ENCODE measurements at places on chromosomes 16 and 17.
A peak's percentile ranks its signal among the peaks of the same experiment; 100 is the strongest.

GRCh38 chr17:38918916-38919315, 6.5 kb upstream of the LASP1NB start:
- no peak for DNase-seq

- no peak for DNase-seq
Measured at GRCh38 chr17:50099003-50099402, 3.9 kb downstream of the PDK2 start.

DNA sequence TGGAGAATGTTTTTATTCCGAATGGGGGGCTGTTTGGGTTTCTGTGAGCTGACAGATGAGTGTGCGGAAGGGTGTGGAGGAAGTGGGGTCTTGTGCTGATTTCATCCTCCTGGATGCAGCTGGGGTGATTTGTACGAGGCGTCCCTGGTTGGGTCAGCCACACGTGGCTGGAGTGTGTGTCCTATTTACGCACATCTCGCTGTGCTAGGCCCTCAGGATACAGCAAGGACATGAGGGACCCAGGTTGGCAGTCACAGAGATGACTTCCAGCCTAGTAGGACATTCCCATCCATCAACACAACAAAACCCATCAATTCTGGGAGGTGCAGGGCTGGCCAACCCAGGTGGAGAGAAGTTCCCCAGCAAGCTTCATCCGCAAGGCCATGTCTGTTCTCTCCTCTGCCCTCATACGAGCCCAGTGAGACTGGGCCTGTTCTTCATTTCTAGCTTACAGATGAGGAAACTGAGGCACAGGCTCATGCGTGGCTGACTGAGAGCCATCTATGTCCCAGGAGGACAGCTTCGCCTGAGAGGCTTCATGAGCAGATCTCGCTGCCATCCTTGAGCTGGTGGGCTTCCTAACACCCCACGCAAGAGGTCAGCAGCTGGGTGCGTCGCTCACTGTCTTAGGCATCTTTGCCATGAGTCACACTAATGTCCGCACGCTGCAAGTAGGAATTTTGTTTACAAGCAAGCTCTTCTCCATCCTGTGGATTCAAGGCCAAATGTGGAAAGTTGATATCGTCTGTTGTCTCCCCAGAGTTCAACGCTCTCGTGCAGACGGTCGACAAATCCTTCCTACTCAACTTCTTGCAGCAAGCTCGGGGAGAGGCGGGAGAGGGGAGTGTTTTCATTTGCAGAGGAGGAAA, 24.4 kb downstream of the IRF8 start:
- DNase-seq: no peak

GRCh38 chr17:39973496-39973895, 7.1 kb upstream of the PSMD3 start:
- no peak for DNase-seq

DNA sequence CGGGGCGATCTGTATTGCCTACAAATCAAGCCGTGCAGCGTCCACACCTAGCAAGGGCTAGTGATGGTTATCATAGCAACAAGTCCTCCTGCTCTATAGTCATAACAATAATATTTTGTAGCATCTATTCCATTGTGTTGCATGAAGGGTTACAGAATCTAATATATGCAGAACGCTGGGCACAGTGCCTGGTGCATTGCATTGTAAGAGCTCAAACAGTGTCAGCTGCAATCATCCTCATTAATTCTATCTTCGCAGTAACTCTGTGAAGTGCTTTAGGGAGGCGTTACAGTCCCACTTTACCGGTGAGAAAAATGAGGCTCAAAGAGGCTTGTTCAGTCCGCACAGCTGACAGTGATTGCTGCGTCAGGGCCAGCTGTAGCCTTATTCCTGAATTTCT, 149.4 kb downstream of the RBFOX1 start:
- no peak for DNase-seq

- no peak for DNase-seq
Measured at GRCh38 chr17:82311971-82312370, 5.4 kb downstream of the CD7 start.

- DNase-seq: no peak
Measured at GRCh38 chr17:74432424-74432690, 469 bp downstream of the GPRC5C start.

GRCh38 chr17:73750975-73751374, 106.7 kb upstream of the SDK2 start:
- DNase-seq: no peak

DNA sequence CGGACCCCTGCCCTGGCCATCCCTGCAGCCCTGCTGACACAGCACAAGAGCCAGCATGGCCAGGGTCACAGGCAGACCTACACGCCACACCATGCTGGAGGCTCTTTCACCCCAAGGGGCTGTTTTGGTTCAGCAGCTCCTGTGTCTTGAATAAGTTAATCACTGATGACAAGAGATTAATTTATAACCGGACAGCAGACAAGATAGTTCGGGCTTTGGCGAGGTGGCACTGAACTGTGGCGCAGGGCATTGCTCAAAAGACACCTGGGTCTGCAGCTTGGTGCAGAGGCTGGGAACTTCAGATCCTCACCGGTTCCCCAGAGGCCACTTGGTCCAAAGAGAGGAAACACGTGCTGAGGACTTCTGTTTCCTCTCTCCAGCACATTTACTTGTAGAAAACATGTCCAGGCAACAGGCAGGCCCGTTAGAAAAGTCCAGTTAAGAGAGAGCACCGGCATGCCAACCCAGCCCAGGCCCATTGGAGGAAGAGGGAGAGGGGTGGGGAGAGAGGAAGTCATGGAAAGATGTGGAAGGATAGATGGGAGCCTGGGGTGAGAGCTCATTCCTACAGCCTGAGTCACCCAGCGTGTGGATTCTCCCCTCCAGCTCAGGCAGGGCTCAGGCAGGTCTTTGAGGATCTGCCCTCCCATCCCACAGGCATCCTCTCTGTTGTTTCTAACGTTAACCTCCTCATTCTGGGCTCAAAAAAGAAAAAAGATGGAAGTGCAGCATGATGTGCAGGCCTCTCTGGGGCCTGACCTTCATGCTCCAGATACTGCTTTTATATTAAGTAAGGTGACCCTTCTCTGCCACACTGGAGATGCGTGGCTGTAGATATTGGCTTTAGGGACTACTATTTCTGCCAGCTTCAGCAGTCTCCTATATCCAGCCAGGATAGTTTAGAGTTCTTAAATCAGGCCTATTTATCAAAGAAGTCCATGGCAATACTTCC, 80.0 kb upstream of the HNF1B start:
- DNase-seq: no peak

DNA sequence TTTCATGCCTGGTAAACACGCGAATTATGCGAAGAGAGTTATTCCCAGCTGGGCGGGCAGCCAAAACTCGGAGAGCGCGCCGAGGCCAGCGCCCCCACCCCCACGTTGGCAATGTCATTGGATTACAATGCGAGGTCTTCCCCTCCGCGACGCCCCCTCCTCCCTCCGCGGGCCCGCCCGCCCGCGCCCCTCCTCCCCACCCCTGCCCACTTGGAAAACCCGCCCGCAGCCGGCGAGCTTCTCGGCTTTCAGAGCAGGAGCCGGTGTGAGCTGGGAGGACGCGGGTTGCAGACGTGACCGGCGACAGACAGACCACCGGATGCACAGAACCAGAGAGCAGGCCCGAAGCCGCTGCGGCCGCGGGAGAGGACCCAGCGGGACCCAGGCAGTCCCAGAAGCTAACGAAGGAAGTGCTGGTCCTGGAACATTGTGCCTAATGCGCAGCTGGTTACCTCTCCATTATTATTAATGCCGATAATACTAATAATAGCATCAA, 4.0 kb downstream of the NOG start:
- no peak for DNase-seq

- DNase-seq: peak; percentile 53
Measured at GRCh38 chr17:75834928-75835653, 9.1 kb downstream of the UNC13D start.

GRCh38 chr17:74677558-74678466, 34.9 kb downstream of the CD300LF start:
- DNase-seq: peak; percentile 53

DNA sequence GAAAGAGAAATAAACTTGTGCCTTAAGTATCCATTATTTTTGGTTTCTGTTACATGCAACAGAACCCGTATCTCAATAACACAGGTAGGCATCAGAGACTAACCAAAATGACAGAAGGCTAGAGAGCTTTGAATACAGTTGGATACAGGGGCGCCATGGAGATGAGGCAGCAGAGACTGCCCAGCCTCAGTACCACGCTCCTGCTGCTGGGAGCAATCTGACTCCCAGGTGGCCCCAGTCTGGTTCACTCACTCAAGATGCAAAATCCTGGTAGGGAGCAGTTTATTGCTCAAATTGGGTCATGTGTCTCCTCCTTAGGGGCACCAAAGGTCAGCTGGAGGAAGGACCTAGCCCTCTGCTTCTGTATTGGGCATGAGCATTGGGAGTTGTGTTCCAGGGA, 218.9 kb downstream of the USP22 start:
- no peak for DNase-seq

DNA sequence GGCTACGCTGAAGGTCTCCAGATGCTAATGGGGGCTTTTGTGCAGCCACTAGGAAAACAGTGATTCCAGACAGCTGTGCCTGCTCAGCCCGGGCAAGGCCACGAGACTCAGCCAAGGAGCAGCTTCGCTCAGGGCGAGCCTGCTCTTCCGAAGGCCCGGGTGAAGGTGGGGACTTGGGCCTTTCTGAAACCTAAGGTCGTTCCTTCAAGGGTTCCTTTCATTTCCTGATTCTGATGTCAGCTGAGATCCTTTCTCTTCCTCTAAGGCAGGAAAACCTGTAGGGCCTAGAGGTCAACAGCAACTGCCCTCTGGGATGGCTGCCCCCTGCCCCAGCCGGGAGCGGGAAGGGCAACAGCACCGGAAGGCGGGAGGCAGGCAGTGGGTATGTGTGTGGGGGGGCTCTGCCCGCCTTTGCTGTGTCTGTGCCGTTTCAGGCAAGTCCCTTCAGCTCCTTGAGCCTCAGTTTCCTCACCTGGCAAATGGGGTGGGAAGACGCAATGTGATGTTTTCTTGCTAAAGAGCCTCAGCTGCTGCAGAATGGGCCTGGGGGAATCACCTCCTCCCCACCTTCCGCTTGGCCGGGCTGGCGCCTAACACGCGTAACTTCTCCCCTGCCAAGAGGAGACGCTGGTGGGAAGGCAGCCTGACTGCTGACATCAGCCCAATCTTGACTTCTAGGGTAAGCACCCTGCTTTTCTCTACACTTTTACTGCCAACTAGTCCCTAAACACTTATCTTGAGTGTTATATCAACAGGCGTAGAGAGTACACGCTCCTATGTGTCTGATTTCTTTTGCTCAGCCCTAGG, 32.8 kb downstream of the IRF8 start:
- DNase-seq: no peak

- DNase-seq: no peak
Measured at GRCh38 chr17:45119964-45120363, 12.4 kb downstream of the PLCD3 start.

GRCh38 chr17:5033352-5034015, 1.7 kb downstream of the SLC52A1 start:
- no peak for DNase-seq

- no peak for DNase-seq
Measured at GRCh38 chr16:1786242-1787055, 3.7 kb downstream of the NUBP2 start.

GRCh38 chr17:82277851-82278250, 4.4 kb upstream of the CSNK1D start:
- no peak for DNase-seq

DNA sequence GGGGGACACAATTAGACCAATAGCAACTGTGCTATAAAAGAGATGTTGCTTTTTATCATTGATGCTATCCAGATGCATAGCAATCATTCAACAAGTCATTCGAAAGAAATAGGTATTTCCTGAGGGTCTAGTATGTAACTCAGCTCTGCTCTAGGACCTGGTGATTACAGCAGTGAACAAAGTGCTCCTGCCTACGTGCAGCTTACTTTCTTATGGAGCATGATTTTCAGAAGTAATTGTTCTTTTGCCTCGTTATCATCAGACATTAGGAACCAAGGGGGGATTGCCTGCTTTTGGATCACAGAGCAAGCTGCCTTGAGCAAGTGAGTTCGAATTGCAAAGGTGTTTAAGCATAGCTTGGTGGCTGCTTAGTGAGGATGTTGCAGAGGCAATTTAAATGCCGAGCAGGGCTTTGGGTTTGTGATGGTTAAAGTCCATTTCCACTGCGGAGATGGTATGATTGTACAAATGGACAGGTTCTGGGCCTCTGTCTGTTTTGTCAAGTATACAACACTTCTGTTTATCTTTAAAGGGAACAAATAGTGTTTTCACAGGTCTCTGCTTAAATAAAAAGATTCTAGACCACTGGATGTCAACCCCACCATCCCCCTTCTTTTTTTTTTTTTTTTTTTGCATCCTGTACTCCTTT, 41.5 kb downstream of the WWOX start:
- no peak for DNase-seq

DNA sequence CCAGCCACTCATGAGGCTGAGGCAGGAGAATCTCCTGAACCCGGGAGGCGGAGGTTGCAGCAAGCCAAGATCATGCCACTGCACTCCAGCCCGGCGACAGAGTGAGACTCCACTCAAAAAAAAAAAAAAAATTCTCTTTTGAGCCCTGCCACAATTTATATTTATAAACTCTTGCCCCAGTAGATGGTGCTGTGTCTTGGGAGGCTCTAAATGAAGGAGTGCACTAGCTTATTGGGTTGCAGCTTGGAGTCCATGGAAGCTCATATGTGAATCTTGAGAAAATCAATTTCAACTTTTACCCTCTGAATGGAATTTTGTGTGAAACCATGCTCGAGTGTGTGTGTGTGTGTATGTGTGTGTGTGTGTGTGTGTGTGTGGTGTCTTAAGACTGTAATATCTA, 420.1 kb downstream of the HS3ST4 start:
- DNase-seq: no peak

- DNase-seq: no peak
Measured at GRCh38 chr16:66164581-66165247, 201.8 kb upstream of the CDH5 start.

DNA sequence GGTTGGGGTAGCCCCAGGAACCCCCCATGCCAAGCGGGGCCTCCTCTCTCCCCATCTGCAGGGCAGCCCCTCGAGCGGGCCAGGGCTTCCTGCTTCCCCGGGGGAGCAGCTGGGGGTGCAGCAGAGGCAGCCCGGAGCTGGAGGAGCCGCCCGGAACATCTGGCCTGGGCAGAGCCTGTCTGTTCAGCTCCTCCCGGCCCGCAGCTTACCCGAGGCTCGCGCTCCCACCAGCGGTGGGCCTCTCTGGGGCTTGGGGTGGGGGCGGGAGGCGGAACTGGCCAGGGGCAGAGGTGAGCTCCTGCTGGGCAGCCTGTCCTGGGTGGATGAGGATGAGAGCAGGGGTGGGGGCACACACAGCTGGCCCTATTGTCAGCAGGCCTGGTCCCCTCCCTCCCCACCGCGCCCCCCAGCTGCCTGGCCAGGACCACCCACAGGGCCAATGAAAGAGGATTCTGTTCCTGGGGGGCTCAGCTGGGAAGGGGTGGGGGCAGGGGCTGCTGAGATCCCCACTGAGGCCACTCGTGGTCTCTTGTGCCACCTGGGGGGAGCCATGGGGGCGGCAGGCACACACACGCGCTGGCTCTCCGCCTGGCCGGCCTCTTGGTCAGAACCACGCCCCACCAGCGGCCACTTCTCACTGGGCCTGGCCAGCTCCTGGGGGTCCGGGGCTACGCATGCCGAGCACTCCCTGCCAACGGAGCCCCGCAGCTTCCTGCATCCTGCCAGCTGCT, 34.7 kb downstream of the BAHCC1 start:
- DNase-seq: peak; percentile 54

GRCh38 chr17:83109793-83110645, 30.6 kb downstream of the METRNL start:
- DNase-seq: no peak

- no peak for DNase-seq
Measured at GRCh38 chr17:65759532-65759931, 198.1 kb upstream of the AXIN2 start.

Measured in NCI-H1417 (cell line).